ENCODE measurements at places on chromosomes 2 and 18.

- DNase-seq, result no peak
Observed at GRCh38 chr2:86507600-86507999, 55.6 kb downstream of the CHMP3 start.

DNA sequence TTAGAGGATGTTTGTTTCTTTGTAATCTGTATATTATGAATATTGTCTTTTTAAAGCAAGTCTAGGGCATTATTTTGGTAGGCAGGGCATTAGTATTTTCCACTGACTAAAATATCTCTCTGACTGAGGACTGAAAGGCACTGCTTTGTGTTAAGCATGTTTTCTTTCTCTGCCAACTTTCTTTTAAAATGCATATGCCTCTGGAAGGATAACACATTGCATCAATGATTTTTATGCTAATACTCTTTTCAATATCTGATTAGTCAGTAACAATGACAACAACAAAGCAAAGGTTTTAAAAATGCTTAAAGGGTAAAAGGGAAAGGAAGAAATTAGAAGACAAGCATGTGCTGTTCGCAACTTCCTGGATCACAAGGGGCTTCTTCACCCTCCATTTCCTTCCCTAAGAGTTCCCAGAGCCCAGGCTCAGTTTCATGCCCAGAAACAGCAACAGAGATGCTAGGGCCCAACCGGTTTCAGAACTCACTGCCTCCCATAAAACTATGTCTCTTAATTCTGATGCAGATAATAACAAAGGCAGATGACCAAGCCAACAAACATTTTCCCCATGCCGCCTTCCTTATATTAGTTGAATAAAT lies 786.8 kb upstream of the ACVR2A start:
- DNase-seq, result no peak

- no peak for DNase-seq
Observed at GRCh38 chr2:101135412-101136296, 15.5 kb downstream of the TBC1D8 start.

GRCh38 chr2:217802266-217802665 lies 200.5 kb downstream of the TNS1 start:
- no peak for DNase-seq

DNA sequence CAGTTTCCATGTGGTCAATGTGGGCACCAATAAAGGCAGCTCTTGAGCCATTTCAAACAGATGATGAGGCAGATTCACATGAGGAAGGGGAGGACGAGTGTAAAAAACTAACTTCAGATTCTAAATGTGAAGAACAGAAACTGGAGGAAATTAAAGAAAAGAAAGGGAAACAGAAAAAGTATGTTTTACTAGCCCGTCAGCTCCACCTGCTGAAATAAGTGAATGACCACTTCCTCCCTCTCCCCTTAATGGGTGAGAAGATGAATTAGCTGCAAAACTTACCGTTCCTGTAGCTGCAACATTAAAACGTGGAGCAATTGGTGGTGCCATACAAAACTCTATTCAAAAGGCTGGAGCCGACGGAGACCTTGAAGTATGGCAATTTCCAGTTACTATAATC lies 203.5 kb downstream of the UXS1 start:
- no peak for DNase-seq

- DNase-seq, result no peak
Observed at GRCh38 chr2:8370258-8370802, 311.5 kb upstream of the ID2 start.

DNA sequence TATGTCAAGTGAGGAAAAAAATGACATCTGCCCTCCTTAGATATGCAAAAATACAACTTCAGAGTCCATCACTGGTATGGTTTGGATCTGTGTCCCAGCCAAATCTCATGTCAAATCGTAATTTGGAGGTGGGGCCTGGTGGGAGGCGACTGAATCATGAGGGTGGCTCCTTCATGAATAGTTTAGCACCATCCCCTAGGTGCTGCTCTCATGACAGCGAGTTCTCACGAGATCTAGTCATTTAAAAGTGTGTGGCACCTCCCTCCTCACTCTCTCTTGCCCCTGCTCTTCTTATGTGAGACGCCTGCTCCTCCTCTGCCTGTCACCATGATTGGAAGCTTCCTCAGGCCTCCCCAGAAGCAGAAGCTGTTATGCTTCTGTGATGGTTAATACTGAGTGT lies 5.9 kb upstream of the PSMA8 start:
- no peak for DNase-seq

DNA sequence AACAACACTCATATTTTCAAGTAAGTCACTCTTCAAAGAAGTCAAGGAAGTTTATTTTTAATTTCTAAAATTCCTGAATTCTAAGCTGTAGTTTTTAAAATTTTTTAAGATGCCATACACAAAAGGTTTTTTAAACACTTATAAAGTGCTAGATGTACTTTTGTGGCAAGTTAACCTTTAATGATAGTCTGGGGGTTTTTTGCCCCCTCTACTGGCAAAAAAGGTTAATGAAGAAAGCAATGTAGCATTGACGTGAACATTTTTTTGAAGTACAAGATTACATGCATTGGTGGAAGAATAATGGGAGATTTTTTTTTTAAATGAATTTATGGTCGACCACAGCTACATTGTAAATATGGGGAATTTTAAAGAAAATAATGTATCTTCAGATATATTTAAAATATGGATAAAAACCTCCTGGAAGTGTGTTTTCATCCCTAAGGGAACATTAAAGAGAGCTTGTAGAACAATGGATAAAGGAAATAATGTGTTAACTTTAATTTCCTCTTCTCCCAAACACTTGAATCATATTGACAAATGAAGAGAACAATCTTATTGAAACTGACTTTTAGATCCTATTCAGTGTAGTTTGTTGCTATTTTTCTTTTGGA lies 12.6 kb downstream of the ITPRID2 start:
- no peak for DNase-seq

- no peak for DNase-seq
Observed at GRCh38 chr18:76626991-76627390, 131.9 kb upstream of the ZNF516 start.

DNA sequence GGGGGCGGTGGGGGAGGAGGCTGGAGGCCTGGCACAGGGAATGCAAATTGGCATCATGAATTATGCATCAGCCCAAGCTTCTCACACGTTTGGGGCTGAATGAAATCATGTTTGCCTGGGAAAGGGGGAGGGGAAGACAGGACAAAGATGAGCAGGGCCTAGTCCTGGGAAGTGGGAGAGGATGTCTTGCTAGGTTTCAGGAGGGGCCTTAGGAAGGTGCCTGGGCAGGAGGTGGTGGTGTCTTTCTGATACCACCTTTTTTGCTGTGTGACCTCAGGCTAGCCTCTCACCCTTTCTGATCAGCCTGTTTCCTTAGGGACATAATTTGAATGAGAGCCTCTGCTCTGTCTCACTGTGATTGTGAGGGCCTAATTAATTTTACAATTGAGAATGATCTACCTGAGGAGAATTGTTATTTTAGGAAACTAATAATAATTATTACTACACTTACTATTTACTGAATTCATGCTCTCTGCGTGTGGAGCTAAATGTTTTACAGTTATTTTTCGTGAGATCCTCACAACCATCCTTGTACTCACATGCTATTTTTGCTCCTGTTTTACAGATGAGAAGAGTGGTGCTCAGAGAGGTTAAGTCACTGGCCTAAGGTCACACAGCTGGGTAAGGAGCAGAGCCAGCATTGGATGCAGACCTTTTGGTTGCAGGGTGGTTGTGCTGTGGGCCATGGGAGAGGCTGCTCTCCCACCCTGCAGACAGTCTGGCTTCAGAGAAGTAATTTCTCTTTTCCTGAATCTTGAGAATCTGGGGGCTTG lies 39.6 kb downstream of the INHBB start:
- DNase-seq, result no peak

DNA sequence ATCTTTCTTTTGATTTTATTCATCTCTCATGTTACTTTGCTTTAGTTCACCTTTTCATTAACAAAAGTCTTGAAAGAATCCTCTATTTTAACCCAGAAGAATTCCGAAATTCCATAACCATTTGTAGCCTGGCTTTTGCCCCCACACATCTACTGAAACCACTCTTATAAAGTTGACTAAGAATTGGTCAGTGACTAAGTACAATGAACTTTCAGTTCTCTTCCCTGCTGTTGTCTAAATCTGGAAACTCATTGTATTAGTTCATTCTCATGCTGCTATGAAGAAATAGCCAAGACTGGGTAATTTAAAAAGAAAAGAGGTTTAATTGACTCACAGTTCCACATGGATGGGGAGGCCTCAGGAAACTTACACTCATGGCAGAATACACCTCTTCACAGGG lies 49.9 kb upstream of the PNPT1 start:
- no peak for DNase-seq

DNA sequence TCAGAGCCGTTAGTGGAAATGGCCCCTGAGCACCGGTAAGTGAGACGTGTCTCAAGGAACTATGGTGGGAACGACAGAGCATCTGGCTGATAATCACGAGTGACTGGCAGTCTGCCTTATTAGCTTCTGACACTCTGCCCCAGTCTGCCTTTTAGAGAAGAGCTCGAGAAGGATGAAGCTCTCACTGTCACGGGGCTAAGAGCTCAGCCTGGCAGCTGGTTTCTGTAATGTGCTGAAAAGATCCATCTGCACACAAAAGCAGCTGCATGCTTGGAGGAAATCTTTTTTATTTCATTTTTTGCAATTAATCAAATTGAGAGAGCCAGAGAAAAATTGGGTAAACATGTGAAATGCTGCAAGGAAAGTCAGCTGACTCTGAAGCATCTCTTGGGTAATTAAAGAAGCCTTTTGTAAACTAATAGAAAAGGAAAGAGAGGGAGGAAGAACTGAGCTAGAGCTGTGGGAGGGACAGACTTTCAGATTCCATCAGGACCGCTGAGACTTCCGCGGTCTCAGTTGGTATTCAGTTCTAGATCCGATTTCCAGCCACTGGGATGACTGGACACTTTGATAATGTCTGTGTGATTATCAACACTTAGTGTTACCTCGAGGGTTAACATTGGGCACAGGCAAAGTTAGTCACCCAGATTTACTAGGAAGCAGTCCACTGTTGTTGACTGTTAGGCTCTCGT lies 24.4 kb downstream of the MBP start:
- DNase-seq, result peak; percentile 44

DNA sequence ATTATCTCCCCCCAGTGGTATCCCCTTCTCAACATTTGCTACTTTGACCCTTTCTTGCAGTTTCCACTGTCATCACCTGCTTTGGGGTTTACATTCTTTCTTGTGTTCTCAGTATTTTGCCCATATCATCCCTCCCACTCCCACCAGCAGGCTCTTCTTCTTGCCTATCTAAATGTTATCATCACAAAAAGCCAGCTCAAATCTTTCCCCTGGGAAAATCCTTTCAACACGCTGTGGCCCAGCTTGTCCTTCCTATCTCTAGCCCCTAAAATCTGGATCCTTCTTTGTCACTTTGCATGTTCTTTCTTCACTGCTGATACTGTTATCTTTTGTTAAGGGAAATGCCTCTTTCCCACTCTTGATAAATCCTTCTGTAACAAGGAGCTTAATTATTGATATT lies 138.2 kb downstream of the RAD51AP2 start:
- no peak for DNase-seq

DNA sequence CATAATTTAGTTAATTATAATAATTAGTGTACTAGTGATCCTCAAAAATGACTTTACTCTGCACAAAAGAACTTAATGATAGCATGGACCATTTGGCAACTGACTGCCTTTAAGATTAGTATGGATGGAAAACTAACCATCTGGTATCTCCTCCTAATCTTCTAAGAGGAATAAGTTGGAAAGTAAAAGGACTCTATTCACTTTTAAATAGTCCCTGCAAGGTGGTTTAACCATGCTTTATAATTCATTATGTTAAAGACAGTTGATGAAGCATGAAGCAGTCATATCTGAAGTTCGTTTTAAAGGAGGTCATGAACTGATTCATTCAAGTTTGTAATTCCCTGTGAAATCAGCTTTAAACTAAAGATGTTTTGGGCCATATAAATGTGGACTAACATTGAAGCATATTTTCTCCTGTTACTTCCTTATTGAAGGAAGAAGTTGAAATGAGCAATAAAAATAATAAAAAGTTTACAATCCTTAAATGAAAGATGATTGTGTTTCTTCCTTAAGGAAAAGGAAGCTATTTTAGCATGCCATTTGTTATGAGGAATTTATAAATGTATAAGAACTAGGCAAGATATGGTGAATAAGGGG lies 446.0 kb downstream of the XIRP2 start:
- no peak for DNase-seq

DNA sequence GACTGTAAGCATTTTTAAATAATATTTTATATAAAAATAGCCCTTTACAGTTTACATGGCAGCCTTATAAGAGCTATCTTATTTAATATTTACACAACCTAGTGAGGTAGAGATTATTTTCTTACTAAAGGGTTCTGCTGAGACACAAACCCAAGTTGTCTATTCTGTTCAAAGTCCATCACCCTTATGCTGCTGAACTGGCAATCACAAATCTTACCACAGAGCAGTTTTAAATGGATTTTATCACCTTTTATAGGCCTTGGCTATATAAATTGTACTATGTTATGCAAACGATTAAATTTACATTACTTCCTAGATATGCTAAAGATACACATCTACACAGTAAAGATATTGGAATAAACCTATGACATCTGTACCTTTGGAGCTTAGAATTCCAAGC lies 40.7 kb downstream of the RBM45 start:
- no peak for DNase-seq

DNA sequence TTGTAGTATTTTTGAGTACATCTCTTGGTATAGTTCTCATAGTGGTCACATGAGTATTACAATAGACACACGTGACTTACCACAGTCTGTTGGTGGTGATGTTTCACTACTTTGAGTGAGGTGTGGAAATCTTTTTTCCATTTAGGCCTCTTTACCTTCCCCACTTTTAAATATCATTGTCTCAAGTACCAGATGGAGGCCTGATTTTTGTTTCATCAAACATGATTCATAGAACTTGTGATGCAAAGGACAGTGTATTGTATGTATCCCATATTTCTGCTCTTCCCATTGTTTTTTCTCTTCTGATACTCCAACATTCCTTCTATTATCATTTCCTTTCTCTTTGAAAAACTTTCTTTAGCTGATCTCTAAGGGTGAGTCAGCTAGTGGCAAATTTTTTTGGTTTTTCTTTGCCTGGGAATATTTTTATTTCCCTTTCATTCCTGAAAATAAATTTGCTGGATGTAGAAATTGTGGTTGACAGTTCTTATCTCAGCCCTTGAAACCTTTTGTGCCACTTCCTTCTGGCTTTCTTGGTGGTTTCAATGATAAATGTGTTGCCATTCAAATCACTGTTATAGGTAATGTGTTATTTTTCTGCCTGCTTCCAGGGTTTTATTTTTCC lies 32.8 kb downstream of the RFX8 start:
- no peak for DNase-seq

- DNase-seq, result no peak
Observed at GRCh38 chr18:42513441-42513840, 558.4 kb downstream of the PIK3C3 start.

- no peak for DNase-seq
Observed at GRCh38 chr2:120498121-120498520, 152.2 kb downstream of the INHBB start.

DNA sequence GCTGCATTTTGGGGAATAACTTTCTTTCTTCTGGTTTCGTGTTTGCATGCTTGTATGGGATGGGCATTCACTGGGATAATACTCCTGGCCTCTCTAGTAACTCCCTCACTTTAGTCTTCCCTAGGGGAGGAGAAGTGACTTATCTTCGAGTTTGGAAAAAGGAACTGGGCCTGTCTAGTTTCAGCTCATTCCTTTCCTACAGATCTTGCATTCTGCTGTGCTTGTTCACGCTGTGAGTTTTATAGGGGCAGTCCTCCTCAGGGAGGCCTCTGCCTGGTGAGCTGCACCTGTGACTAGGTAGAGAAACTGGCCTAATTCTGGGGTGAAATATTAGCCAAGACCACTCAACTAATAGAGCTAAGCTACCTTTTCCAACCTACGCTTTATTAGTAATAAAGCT lies 50.9 kb downstream of the PHLPP1 start:
- no peak for DNase-seq

- DNase-seq, result no peak
Observed at GRCh38 chr2:190889175-190889943, 8.7 kb downstream of the GLS start.

Measured in head of caudate nucleus (tissue), 42 donors.